Endothelial cell of coronary artery (primary cell): ENCODE measurements at places on chromosomes 2 and 18. TPM values are rescaled to one million over a fixed set of nuclear protein-coding genes. Genes with fewer than 3 reads are reported as not detected.

The SLC16A14 gene
- 0.09 and 0.18 TPM in 2 replicates for total RNA-seq

The VIL1 gene
- not detected in 2 replicates for total RNA-seq

The DSC2 gene
- total RNA-seq: under 0.01 TPM in 1 of 2 replicates, not detected in the other

The RNU2-63P gene
- 10.1 and 284 TPM in 2 replicates for total RNA-seq

The STK39 gene
- total RNA-seq: 5.5 and 9.6 TPM in 2 replicates
